Motor neuron (in vitro differentiated cells): ENCODE measurements at places on chromosomes 5 and 9. TPM values are rescaled to one million over a fixed set of nuclear protein-coding genes. Genes with fewer than 3 reads are reported as not detected.

Gene SAP30L
- 20.8 and 22.8 TPM in 2 replicates for total RNA-seq

Gene CTXN3
- 11.0 and 11.3 TPM in 2 replicates for total RNA-seq

Gene FCN2
- not detected in 2 replicates for total RNA-seq

Gene CCNJL
- 9.5 and 10.0 TPM in 2 replicates for total RNA-seq

Gene FRRS1L
- 17.2 and 18.2 TPM in 2 replicates for total RNA-seq
